ENCODE measurements at places on chromosomes 4 and X. TPM values are rescaled to one million over a fixed set of nuclear protein-coding genes. Genes with fewer than 3 reads are reported as not detected.
A peak's percentile ranks its signal among the peaks of the same experiment; 100 is the strongest.

Gene MAOB
- total RNA-seq, result not detected

Gene DNAAF6
- total RNA-seq, result not detected

DNA sequence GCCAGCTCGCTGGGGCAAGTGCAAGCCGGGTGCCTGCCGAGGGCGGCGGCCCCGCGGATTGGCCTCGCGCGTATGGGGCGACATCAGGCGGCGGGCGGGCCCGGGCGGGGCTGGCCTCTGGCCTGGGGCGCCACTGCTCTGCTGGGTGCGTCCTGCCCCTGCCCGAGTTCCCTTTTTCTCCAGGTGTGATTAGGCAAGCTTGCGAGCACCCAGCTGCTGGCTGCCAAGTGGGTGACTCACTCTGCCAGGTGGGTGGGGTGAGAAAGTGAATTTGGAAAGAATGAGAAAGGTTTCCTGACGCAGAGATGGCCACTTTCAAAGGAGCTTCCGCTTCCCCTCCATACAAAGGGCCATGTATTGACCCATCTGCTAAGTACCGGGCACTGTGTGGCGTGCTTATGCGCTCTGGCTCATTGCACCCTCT lies 32.5 kb downstream of the FGFBP1 start:
- DNase-seq, result no peak

Gene PDZD4
- 0.26 TPM for total RNA-seq

Gene FLNA
- total RNA-seq, result 824 TPM

DNA sequence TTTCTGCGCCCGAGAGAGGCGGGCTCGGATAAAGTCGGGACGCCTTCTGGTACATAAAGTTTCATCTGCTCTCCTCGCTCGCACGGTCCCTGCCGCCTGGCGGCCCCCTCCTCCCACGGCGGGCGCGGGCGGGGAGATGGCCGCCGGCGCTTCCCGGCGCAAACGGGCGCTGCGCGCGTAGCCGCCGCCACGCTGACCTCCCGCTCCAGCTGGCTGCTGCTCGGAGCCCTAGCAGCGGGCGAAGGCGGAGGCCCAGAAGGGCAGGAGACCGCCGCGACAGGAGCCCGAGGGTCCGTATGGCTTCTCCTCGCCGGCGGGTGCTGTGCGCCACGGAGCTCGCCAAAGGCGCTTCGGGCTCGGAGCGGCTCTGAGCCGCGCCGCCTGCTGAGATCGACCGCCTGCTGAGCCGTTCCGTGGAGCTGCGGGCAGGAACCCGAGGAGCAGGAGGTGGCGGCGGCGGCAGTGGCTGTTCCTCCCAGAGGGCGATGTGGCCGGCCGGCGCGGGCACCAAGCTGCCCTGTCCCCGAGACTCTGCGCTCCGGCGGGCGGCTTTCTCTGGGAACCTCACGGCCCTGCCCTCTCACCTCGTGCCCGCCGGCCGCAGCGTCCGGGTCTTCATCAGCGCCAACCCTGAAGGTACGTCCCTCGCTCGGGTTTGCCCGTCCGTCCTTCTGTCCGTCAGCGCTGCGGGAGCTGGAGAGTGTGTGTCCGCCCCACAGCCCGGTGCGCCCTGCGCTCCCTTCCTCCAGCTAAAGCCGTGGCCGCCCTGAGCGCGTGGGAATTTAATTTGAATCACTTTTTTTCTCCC lies at the start of gene NWD2:
NWD2 (plus strand) TSS at position 161 of the 808 bp plus-strand sequence; CDS start at position 486, 325 bp downstream.
- DNase-seq, result no peak

Gene TLR3
- not detected for total RNA-seq

GRCh38 chr4:70057651-70058050 lies 7.4 kb downstream of the HTN1 start:
- no peak for DNase-seq

Gene HSFX1
- total RNA-seq, result 0.58 TPM

- no peak for DNase-seq
Observed at GRCh38 chr4:116389139-116389538, 696.2 kb downstream of the TRAM1L1 start.

Gene TRMT44
- total RNA-seq, result 35.7 TPM

Gene PLP1
- total RNA-seq, result not detected

GRCh38 chrX:122565952-122566351 lies 618.1 kb upstream of the GRIA3 start:
- DNase-seq, result no peak

DNA sequence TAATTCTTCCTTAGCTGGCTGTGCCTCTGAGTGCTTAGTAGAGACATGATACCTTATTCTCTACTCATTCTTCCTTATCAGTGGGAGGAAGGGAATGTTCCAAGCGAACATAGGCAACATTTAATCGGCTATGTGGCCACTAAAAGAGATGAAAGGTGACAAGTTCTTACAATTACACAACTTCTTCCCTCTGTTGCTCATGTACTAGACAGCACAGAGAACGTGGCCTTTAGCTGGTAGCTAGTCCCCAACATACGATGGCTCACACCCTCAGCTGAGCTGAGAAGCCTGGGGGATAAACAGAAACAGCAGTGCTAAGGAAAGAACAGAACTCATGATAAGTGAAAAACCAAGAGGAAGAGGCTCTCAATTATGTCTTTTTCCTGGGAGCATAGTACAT lies 52.2 kb downstream of the APOO start:
- no peak for DNase-seq

- DNase-seq, result no peak
Observed at GRCh38 chr4:81352446-81352835, 119.3 kb downstream of the RASGEF1B start.

DNA sequence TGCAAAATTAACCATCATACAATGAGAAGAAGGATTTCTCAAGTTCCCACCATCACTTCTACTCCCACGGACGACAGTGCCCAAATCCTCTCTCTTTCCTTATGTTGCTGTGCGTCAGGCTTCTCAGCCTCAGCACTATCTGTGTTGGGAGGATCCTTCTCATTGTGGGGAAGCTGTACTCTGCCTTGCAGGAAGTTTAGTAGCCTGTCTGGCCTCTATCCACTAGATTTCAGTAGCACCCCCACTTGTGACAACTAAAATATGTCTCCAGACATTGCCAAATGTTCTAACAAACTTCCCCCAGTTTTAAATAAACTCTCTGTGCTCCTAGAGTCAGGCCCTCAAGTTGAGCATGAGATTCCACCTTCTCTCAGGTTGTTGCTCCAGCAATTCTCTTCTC lies 545.9 kb upstream of the ZFP42 start:
- DNase-seq, result no peak

DNA sequence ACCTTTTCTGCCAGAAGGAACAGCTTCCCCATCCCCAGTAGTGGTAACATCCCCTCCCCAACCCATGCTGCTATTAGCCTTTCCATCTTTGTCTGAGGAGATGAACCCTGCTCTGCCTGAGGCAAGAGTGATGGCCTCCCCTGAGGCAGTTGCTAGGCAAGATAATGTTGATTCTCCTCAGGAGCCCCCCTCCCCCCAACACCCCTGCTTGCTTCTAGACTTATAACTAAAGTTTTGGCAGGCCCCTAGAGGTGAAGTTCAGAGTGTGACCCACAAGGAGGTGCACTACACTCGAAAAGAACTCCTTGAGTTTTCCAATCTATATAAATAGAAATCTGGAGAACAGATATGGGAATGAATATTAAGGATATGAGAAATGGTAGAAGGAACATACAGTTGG lies 962.5 kb downstream of the ADGRL3 start:
- DNase-seq, result no peak

- DNase-seq, result peak; percentile 49
Observed at GRCh38 chrX:17377091-17377717, 2.2 kb downstream of the NHS start.

- DNase-seq, result no peak
Observed at GRCh38 chr4:24226023-24226422, 336.2 kb upstream of the PPARGC1A start.

DNA sequence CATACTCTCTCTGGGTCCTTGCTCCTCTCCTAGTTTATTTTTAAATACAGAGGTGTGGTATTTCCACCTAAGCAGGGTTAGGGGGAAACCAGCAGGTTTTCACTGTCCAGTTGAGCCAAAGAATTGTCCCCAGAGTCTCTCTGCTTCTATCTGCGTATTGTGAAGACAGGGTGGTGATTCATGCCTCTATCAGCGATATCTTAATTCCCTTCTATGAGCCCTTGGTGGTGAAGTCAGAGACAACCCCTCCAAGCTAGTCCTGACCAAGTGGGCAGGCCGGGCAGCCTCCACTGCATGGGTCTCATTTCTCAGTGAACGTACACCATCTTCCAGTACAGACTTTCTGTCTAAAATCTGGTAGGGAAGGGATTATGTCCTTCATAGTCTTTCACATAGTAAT lies 100.5 kb upstream of the GPR34 start:
- no peak for DNase-seq

DNA sequence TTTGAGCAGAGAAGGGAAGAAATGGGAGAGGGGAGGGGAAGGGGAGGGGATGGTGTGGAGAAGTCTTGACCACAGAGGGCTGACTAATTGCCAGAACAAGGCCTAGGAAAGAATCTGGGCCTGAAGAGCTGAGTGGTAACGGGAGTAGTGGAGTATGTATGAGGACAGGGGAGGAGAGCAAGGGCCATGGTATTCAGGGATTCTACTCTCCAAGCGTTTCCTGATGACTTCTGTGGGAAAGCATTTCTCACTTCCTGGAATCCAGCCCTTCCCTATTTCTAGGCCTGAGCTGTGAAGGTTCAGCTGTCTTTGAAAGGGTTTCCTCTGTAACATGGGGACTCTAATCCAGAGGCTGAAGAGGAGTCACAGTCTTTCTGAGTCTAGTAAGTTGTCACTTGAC lies 19.7 kb upstream of the SOX3 start:
- DNase-seq, result no peak

DNA sequence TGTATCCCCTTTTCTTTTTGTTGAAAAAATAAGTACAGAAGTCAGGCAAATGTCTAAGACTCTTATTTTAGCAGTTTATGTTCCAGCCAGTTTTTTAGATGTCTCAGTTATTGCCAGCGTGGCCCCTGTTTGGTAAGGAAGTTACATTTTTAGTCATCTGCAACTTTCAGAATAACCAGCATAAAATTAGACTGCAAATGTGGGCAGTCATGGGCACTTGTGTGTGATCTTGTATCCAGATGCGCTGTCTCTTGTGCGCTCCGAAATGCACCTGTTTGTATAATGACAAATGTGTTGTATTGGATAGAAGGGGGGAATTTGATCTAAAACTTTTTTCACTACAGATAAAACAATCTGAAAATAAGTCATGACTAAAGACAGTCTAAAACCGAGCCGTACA lies 44.3 kb upstream of the CLCN4 start:
- no peak for DNase-seq

DNA sequence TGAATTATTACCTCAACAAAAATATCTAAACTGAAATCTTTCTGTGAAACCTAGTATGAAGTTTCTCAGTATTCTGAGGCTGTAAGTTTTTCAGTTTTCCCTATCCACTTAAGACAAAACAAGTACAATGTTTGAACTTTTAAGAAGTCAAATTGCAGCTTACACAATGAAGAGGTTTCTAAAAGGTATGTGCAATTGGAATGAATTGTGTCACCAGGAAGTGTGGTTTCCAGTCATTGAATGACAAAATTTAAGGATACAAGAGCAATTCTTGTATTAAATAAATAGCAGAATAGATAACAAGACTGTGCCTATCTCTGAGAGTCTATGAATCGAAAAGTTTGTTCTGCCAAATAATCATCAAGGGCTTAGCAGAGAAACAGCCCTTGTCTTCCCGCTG lies 207.3 kb downstream of the ANKRD50 start:
- no peak for DNase-seq

DNA sequence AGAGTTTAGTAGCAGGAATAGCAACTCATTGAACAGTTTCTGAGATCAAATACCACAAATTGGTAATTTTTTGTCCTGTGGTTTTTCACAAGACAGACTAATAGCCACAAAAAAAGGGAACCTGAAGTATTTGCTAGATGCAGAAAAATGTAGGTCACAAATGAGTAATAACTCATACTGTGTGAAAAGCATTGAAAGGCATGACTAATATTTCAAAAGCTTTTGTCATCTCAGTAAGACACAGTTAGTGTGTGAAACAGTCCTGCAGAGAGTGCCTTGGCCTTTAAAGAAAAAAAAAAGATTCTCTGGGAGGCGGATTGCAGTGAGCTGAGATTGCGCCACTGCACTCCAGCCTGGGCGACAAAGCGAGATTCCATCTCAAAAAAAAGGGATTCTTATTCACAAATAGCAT lies 31.4 kb upstream of the SLC25A31 start:
- DNase-seq, result no peak

GRCh38 chr4:1610791-1611500 lies 73.2 kb downstream of the FAM53A start:
- DNase-seq, result no peak

DNA sequence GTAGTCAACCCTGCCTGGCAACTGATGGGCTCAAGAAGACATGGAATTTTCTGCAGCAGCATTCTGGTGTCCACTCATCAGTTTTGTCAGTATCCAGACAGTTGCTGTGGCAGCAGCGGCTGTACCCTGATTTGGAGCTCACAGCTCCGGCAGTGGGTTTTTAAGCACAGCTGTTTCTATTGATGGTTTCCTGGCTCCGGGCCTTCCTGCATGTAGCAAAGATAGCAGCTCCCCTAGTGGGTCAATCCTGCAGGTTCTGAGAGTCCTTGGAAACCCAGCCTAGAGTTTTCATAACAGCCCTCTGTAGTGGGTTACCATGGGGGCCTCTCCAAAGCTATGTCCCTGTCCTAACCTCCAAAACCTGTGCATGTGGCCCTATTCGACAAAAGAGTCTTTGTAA lies 84.0 kb upstream of the ATP6AP2 start:
- DNase-seq, result no peak

Gene TNIP2
- total RNA-seq, result 98.7 TPM

Gene GRPR
- total RNA-seq, result not detected

DNA sequence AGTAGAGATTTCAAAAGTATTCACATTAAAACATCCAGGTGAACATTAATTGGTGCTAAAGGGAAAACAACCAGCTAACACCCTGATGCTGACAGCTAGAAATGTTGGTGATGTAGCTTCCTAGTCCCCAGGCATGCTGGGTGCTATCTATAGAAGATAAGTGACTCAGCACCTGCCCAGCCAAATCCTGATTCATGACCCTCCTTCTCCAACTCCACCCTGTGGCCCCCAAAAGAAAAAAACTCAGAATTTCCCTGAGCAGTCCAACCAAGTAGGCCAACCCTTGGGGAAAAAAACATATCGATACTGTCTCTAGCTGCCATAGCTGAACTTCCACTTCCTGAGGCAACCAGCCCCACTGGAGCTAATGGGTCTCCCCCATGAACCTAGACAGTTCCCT lies 197.6 kb upstream of the KLF3 start:
- no peak for DNase-seq

Gene RNF128
- total RNA-seq, result not detected

DNA sequence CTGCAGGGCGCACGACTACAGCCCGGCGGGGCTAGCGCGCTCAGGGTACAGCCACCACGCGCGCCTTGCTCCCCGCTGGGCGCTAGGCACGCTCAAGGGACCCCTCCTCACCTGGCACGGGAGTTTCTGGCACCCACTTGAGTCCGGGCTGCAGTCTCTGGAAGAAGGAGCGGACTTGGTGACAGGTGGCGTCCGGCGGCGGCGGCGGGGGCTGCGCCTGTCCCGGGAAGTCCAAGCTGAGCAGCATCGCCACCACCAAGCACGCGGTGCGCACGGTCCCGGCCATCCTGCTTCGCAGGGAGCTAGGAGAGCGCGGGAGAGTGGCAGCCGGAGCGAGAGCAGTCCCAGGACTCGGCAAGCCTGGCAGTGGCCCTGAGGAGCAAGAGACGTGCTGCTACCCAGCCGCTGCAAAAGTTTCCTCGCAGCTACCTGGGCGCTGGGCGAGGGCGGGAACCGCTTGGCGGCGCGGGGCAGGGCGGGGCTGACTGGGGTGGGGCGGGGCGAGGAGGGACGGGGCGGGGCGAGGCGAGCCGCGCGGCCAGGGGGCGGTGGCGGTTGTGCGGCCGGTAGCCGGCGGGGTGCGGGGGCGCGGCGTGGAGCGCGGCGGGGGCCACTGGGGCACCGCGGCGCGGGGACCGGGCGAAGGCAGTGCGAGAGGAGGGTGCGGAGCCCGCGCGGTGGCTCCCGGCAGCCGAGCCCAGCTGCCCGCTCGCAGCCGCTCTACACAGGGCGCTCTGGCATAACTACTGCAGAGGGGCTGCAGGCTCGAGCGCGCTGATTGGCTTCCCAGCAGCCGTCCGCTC lies at the start of gene GPC3:
GPC3 (minus strand) TSS at position 431 of the 803 bp plus-strand sequence.
- peak; percentile 78 for DNase-seq
